ENCODE measurements at places on chromosomes 12 and 14.

DNA sequence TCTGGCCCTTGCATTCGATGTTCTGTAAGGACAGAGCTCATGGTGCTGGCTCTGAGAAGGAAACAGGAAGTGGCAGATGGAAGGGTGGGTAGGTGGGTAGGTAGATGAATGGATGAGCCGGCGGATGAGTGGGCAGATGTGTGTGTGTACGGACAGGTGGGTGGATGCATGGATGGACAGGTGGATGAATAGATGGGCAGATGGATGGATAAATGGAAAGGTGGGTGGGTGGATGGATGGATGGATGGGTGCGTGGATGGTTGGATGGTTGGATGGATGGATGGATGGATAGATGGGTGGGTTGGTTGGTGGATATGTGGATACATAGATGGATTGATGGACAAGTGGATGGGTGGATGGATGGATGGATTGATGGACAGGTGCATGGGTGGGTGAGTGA lies 27.6 kb upstream of the PPP1R13B start:
- DNase-seq, result no peak

DNA sequence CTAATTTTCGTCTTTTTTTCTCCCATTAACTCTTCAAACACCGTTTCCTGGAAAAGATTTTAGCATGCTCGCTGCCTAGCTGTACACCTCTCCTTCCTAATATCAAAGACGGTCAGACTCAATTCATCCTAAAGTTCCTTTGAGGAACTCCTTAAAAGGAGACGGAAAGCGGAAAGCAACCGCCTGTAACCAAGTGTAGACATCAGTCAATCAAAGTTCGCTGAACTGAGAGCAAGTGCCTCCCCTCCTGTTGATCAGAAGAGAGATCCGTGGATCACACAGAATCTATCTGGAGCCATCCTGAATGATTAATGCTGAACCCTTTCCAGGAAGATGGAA lies 412 bp upstream of the TEP1 start:
- DNase-seq, result peak; percentile 58

- DNase-seq, result no peak
These were observed 27.0 kb upstream of the ESRRB start for GRCh38 chr14:76348898-76349297.

- no peak for DNase-seq
These were observed 149.2 kb downstream of the DUSP6 start for GRCh38 chr12:89203144-89203543.

DNA sequence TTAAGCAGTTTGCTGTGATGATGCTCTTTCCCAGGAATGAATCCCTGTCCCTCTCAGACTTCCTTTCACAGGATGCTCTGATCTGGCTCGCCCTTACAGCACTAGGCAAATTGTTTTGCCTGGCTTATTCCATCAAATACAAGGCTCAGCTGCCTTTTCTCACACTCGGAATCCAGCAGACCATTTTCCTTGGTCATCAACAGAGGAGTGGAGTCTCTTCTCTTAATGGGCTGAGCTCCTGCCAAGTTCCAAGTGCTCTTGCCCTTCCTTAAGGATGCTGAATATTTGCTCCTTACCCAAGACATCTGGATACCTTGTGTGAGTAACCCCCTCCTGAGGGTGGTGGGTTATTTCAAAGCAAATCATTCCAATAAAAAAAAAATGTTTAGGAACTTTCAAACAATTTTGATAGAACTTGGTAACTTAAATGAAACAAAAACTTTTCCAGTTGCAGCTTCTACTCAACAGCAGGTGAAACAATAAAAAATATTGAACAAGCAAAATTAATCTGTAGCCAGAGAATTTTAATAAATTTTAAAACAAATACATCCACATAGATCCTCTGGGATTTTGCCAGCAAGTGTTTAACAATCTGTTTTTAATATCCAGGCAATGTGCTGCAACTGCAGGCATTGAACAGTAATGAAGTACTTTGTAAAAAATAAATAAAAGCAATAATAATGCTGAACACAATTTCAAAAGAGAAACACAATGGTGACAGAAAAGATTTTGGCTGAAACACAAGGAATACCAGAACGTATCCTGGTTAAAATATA lies 264.0 kb upstream of the FAR2 start:
- no peak for DNase-seq

DNA sequence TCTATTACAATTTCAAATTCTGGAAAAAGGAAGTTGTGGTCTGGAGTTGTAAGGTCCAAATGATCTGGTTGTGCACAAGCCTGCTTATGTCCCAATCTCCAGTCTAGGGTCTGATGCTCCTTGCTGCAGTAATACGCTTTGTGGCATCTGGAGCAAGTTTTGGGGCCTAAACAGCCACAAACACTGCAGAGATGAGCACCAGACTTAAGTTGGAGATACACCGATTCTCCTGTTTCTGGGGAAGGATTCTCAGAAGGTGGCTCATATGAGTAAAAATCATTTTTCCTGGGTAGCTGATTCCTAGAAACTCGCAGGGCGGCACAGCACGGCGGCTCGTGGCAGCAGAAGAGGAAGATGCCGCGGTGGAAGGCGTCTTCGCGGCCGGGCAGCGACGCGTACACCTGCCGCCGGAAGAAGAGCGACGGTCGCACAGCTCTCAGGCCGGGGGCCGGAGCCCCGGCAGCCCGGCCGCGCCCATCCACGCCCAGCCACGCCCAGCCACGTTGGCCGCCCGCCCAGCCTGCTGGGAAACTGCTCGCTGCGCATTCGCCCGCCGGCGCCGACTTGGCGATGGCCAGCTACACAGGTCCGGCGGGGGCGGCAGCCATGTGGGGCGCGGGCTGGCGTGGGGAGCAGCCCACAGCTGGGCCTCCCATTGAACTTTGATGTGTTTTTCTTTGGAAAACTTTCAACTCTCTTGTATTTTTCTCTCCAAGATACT lies 129.0 kb downstream of the ASCL4 start:
- peak; percentile 91 for DNase-seq

DNA sequence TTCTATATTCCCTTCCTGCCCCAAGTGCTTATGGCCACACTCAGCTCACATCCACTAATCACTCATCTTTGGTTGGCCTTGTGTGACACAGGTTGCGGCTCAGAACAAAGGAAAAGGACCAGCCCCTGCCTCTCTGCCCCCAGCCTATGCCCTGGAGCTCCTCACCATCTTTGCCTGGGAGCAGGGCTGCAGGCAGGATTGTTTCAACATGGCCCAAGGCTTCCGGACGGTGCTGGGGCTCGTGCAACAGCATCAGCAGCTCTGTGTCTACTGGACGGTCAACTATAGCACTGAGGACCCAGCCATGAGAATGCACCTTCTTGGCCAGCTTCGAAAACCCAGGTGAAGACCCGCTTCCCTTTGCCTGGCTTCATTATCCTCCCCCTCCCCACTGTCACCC lies 15.8 kb upstream of the OAS2 start:
- no peak for DNase-seq

DNA sequence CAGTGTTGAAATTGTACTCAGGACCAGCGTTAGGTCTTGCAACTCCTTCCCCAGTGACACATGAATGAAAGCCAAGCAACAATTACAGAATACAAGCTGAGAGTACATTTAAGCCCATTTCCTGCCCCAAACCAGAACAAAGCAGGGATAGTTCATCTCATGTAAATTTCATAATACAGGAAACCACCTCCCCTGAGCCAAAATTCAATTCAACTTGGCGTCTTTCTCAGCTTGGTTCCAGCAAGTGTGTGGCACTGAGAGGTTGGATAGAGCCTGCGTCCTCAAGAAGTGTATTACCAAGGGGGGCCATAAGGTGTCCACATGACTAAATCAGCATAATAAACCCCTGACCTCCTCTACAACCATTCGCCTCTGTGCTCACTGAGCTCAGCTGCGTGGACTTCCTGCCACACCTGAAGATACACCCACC lies 278.9 kb upstream of the CRY1 start:
- peak; percentile 65 for DNase-seq

DNA sequence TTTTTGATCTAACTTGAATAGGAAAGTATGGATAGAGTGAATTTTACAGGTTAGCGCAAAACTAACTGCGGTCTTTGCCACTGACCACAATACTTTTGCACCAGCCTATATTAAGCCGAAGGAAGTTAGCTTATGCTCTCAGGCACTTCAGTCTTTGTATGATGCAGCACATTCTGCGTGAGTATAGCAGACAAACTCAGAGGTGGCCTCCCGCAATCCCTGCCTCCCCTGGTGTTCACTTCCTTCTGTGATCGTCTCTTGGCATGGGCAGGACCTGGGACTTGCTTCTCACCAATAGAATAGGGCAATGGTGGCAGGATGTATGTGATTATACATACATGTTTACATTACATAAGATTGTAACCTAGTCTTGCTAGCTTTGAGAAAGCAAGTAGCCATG lies 10.3 kb upstream of the SLC6A13 start:
- no peak for DNase-seq

DNA sequence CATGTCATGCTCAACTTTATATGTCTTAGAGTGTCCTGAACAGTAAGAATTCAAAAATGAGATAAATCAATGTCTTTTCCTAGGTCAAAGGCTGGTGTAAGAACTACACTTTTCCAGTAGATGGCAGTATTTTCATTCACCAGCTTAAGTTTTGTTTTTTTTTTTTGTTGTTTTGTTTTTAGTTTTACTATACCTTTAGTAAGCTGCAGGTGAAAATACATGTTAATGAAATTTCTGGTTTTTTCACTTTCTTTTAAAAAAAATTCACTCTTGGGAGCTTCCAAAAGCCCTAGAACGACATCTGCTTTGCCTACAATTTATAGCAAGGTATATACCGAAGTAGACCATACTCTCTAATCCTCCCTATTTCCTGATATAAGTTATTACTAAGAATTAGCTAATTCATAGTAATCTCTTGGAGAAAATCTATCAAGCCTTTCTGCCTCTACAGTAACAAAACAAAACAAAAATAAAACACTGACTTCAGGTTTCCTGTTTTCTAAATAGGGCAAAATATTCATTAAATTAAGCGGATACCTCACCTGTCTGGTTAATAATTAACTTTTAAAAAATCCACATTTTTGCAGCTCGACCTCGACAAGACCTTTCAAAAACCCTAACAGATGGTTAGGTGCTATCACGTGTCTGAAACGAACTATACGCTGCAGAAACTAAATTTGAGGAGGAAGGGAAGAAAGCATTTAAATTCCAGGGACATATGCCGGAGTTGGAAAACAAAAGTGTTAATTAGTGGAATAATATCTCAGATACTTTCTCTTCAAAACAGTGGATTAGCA lies 2.7 kb upstream of the SAMD4A start:
- DNase-seq, result peak; percentile 69

- no peak for DNase-seq
These were observed 1.6 kb upstream of the NDRG2 start for GRCh38 chr14:21026274-21026987.

DNA sequence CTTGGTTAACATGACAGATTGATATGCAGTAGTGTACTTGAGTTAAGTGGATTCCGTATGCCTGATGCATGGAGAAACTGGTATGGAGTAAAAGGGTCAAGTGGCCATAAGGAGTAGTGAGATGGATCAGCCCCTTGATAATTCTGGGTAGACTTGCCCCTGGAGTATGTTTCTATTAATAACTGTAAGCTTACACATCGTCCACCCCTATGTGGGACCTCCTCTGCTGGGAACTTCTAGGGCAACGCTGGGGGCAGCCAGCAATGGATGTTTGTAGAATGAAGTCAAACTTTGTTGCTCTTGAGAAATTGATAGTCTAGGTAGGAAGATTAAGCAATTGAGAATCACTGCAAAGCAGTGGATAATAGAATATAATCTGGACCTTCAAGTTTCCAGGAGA lies 3.5 kb downstream of the C12orf75 start:
- DNase-seq, result no peak

DNA sequence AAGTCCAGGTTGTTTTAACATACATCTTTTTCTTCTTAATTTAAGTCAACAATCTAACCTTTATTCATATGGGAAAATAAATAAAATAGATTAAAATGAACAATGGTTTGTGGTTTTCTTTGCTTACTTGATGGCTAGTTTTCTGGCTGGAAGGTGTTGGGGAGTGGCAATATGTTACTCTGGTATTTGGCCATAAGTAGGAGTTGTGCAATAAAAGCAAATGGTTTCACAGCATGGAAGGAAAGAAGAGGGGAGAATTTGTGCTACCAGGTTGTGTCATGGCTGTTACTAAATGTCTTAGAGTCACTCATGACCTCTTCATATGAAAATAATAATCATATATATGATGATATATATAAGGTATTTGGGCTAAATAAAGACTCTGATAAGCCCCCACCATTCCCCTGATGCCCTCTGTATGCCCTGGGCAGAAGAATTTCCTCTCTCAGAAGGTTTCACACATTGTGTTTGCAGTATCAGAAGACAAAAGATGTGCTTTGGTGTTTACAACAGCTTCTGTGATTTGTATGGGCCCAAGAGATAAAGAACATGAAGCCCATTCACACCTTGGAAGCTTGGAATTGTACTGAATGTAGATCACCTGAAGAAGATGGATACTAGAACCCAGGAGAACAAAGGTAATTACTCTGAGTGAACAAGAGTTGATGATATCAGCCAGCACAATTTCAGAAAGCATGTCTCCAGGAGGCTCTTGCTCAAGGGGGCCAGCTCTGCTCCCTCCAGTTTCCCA lies 160.9 kb downstream of the ALG10B start:
- DNase-seq, result no peak

- DNase-seq, result no peak
These were observed 84.0 kb downstream of the PELI2 start for GRCh38 chr14:56202256-56202655.

DNA sequence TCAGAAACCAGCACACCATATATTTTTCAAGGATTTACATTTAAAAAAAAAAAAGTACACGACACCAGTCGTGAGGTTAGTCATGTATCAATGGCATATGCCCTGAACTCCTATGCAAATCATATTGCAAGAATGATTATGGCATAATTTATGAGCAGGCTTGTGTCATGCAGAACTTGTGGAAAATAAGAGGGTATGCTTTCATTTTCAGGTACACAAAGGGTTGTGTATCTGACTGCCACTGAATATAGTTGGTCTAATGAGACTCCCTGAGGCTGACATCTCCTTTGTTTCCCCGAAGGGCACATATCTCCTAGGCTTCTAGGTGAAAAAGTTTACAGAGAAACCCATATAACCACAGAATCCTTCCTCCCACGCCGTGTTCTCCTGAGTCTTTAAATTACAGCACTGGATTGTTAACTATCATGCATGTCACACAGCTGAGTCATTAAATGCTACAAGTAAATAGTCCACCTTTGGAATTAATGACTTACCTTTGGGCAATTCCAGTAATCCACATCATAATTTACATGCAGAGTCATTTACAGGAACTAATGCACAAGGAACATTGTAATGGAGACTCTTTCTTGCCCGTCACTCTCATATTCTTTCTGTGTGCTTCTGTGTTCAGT lies 356.7 kb upstream of the DIO2 start:
- no peak for DNase-seq

GRCh38 chr14:50972734-50973133 lies 28.5 kb upstream of the PYGL start:
- no peak for DNase-seq

- DNase-seq, result peak; percentile 22
These were observed 6.4 kb downstream of the NFKBIA start for GRCh38 chr14:35398071-35398584.

Data from hematopoietic multipotent progenitor cell treated with erythropoietin and hydrocortisone succinate and interleukin-3 and kit ligand, for 4 days (in vitro differentiated cells).